ENCODE measurements at places on chromosomes 2 and 18.

- no peak for DNase-seq
Observed at GRCh38 chr2:197838036-197838435, 33.6 kb downstream of the PLCL1 start.

DNA sequence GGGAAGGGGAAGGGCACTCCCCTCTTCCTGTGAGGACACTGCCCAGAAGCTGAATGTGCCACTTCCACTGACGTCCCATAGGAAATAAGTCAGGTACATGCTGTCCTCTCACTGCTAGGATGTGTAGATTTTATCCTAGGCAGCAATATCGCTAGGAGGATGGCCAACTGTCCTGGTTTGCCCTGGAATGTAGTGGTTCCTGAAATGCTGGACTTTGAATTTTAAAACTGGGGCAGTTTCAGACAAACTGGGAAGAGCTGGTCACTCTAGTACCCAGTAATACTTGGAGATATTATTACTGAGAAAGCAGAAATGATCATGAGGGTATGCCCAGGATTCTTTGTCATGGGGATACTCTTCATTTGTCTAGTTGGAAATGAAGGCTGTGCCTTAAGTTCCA, 5.4 kb upstream of the KCNS3 start:
- no peak for DNase-seq

DNA sequence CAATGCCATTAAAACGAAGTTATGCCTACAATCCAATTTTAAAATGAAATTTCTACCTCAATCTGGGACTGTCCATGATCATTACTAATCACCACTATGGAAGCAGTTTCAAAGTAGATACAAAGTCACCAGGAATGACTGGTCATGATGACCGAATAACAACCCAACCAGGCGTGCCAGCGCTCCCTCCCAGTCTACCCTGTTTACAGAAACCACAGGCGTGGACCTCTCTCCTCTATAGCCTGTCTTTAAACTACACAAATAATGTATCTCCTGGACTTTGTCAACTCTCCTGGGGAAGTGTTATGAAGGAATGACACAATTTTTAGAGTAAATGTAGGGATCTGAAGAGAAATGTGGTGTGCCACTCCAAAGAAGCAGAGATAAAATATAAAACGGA, 150.2 kb downstream of the SRBD1 start:
- no peak for DNase-seq

DNA sequence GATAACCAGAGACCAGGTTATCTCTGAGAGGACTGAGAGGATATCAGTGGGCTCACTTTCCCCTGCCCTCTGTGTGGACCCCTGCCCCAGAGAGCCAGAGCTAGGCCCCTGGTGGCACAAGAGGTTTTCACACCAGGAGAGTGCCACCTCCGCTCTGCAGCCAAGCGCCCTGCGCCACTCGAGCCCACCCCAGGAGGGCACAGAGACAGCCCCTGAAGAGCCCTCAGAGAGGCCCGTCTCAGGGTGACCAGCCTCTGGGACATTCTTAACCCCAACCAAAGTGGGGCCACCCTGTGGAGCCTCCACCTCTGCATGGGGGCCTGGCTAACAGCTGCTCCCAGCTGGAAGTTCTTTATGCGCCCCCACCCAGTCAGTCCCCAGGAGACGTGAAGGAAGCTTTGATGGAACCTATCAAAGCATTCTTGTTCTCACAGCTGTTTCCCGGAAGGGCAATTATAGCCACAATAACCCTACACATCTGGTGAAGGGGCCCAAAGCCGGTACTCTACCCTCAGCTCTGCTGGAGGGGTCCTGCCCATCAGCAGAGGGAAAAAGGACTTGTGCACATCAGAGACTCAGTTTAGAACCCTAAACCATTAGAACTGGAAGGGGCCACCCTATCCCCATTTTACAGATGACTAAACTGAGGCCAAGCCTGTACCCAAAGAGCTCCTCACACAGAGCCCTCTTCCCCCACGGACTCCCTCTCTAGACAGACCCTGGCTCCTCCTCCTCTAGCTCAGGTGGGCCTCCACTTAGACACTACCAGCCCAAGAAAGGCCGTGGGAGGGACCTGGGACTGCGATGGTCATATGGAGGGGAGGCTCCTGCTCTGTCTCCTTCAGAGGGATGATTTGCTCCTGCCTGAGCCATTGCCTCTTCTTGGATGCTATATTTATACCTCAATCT, 101.1 kb downstream of the ZFP36L2 start:
- DNase-seq = no peak

GRCh38 chr2:85017411-85018048, 46.6 kb downstream of the KCMF1 start:
- no peak for DNase-seq

- DNase-seq = no peak
Observed at GRCh38 chr2:156918410-156918809, 339.1 kb upstream of the GALNT5 start.

- no peak for DNase-seq
Observed at GRCh38 chr2:43201497-43201896, 24.9 kb downstream of the ZFP36L2 start.

- DNase-seq = no peak
Observed at GRCh38 chr18:71105078-71105819, 816.4 kb downstream of the SOCS6 start.

DNA sequence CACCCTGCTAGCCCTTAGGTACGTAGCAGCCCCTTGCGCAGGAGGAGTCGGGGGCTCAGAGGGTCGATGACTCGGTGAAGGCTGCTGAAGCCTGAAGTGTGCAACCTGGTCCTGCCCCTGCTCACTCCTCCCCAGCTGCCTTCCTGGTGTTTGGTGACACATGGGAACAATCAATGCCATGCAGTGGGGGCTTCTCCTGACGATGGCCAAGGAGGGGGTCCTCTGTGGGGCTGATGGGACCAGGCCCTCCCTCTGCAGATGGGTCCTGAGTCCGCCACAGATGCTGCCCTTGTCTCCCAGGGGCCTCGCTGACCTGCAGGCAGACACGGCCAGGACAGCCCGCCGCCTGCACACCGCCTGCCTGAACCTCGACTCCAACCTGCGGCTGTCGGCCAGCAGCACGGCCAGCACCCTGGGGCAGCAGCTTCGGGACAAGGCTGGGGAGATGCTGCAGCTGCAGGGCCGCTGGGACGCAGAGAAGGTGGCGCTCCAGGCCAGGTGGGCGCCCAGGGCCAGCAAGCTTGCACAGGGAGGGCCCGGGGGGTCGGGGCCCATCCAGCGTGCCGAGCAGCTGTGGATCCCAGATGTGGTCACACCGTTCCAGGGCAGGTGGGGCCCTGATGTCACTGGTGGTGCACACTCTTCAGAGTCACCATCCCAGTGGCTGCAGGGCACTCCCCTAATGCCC, 24.6 kb downstream of the CROCC2 start:
- DNase-seq = no peak

- no peak for DNase-seq
Observed at GRCh38 chr2:121043827-121044222, 241.2 kb downstream of the TFCP2L1 start.

DNA sequence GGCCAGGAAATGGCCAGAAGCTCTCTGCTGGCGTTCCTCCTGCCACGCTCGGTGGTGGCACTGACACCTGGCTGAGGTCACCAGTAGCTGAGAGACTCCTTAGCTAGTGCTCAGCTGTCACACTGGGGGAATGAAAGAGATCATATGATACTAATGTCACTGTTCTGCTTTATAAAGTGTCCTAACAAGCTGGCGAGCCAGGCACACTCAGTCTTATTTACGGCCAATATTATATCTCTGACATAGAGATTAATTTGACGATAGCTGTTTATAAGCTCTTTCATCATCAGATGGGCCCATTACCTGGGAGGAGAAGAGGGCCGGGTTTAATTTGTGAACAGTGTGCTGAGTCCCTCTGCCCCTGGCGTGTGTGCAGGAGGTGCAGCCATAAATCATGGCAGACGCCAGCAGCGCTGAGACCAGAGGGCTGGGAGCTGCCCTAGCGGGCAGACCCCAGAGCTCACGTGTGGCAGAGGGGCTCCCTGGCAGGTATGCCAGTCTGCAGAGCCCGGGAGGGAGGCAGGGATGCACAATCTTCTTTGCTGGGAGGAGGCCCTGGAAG, 246.5 kb downstream of the HAUS1 start:
- no peak for DNase-seq

GRCh38 chr2:37738266-37738885, 66.9 kb upstream of the CDC42EP3 start:
- DNase-seq = no peak

DNA sequence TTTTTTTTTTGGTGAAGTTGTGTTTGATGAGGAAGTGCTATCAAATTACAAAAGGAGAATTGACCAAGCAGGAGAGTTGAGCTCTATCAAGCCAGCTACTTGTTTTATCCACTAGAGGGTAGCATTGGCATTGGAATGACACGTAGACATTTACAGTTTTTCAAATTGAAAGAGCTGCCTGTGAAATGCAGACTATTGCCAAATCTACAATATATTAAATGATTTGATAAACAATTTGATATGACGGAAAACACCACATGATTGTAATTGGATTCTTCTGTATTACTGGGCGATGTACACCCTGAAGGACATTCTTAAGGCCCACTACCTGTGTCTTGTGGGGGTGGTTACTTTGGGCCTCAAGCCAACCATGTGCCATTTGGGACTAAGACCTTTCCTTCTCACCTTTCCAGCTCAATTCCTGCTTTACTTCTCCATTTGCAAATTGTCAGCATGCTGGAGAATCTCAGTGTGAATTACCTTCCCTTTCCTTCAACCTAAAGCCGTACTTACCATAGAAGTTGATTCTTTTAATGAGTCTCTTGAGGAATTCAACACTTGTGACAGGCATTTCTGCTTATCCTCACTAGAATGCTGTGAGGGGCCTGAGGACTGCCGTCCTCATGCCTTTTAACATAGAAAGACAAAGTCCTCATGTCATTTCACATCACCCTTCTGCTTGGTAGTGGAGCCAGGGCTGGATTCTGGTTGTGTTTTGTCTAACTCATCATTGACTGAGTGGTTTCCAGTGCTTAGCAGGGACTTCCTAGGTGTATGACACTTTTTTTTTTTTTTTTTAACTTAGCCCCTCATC, 134.8 kb upstream of the THUMPD2 start:
- DNase-seq = peak; percentile 68

DNA sequence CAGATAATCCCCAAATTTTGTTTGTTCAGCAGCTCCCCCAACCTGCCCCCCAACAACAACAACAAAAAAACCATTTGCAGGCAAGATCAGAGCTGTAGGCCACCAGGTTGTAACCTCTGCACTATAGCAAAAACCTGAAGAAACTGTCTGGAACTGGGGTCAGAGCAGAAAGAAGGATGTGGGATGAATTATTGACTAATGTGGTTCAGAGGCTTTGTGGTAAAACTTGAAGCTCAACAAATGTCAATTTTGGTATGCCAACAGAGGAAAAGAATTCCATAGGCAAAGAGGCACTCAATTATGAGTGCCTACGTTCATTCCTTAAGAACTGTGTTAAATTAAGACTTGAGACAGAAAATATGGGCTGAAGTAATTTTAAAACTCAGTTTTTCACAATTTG, 255.1 kb downstream of the STK39 start:
- DNase-seq = no peak

DNA sequence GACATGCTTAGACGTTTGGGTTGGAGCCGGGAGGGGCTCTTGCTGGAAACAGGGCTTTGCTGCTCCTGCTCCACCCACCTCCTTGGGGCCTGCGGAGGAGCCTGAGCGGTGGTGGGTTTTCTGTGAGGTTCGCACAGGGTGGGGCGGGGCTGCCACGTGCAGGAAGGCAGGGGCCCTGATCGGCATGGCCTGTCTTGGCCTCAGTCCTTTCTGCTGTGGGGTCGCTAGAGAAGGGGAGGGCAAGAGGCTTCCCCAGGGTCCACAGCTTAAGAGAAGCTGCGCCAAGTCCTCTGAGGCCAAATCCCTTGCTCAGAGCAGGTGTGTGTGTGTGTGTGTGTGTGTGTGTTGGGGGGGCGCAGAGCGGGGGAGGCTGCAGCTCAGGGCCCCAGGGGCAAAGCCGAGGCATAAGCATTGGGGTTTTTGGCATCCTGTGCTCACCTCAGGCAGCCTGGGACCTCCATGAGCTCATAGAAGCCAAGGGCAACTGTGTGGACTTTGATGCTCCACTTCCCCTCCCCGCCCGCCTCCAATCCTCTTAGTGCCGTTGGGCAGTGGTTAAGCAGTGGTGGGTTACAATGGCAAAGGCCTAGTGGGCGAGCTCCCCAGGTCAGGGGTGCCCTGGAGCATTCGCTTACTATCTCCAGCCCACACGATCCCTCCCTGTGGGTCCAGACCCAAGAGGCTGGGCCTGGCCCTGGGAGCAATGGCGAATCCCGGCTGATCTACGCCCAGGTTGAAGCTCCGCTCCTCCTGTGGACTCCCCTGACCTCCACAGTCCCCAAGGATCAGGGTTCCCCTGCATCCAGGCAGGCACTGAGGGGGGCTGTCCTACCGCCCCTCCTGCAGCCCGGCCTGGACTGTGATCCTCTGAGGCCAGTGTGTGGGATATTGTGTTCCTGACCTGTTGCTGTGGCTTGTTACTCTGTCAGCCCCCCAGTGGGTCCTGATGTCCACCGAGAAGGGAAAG, 28.9 kb downstream of the TOGARAM2 start:
- DNase-seq = no peak

DNA sequence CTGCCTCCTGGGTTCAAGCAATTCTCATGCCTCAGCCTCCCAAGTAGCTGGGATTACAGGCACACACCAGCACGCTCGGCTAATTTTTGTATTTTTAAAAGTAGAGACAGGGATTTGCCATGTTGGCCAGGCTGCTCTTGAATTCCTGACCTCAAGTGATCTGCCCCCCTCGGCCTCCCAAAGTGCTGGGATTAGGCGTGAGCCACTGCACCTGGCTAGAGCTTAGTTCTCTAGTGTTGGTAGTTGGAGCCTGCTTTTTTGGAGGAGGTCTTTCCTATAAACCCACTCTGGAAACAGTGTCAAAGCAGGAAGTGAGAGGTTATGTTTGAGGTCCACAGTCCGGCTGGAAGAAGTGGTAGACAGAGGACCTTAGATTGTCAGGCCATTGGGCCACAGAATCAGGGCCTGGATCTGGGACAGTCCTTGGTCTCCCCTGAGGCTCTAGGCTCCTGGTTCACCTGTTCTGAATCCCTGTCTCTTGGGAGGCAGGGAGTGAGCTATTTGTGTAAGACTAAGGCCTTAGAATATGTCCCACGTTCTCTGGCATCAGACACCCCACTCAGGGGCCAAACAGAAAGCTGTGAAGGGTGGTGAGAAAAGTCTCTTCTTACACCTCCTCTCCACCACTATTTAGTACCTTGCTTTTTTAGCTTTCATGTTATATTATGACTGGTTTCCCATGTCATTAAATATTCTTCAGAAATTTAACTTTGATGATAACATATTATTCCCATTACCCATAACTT, 34.5 kb downstream of the PCBP1 start:
- DNase-seq = no peak

GRCh38 chr2:239027391-239028252, 179.7 kb downstream of the TWIST2 start:
- no peak for DNase-seq

DNA sequence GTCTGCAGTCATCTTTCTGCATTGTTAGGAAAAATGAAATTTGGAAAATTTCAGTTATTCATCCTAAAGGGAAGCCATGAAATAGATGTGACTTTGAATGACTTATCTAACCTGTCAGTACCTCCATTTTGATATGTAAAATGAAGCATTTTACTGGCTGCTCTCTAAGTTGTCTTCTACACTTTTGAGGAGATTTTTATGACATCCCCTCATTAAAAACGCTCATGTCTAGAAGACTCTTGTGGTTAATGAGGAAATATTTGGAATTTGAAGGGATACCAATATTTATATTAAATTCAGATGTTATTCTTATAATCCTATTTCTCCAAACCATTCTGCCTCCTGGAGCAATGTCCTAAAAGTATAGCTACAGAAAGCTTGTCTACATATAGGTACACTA, 73.8 kb upstream of the THUMPD2 start:
- no peak for DNase-seq
